ENCODE measurements at places on chromosomes 7 and 10.

GRCh38 chr10:72334196-72334824 is 20.4 kb downstream of the DNAJB12 start:
- peak; percentile 52 for DNase-seq

DNA sequence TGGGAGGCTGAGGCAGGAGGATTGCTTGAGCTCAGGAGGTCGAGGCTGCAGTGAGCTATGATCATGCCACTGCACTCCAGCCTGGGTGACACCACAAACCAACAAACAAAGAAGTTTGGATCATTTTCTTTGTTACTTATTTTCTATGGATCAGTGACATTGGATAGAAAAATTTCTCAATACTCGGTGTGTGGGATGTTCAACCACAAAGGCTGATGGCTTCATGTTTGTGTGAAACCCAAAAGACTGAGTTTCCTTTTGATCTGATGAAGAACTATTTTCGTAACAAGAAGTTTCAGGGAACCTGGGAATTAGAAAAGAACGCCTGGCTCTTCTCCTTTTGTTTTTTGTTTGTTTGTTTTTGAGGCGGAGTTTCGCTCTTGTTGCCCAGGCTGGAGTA is 104.0 kb downstream of the HOXA1 start:
- DNase-seq, result peak; percentile 21

DNA sequence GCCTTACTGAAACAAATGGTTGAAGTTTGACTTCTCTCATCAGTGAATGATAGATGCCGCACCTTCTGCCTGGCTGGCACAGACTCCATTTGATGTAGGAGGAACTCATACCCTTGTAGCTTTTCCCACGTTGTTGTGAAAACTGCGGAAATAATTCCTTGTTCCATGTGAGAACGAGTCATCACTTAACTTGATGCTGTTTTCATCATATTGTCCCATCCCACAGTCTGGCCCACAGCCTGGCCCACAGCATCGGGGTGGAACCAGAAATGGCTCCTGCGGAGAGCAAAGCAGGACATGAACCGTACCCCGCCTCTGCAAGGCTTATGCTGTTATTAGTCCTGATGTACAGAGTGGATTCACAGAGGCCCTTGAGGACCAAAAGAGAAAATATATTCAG is 587.0 kb downstream of the SDK1 start:
- peak; percentile 7 for DNase-seq

DNA sequence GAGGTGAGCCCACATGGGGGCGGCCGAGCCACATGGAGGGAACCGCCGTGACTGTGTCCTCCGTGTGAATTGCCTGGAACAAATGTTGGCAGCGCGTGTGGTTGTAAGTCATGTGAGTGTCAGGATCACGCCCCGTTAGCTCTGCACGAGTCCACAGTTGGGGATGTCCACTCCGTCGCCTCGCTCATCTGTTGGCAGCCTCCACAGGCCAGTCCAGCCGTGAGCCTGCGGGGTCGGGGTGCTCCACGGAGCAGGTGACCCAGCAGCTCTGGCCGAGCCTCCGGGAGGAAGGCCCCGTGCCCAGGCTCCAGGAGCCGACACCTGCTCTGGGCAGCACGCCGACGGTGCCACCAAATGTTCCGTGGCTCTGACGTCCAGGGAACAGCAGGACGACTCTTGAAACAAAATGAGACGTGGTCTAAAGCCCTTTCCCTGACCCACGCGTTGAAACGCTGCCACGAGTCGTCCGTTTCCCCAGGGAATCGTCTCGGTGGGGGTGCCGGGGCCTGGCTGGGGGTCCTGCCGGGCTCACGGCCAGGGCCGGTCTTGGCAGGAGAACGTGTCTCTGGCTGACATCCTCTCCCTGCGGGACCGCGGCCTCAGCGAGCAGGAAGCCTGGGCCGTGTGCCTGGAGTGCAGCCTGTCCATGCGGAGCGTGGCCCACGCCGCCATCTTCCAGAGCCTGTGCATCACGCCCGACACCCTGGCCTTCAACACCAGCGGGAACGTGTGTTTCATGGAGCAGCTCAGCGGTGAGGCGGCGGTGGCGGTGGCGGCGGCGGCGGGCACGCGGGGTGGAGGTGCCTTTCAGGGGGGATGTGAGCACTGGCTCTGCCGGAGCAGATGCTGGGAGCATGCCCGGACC is 7.0 kb downstream of the KNDC1 start:
- no peak for DNase-seq

DNA sequence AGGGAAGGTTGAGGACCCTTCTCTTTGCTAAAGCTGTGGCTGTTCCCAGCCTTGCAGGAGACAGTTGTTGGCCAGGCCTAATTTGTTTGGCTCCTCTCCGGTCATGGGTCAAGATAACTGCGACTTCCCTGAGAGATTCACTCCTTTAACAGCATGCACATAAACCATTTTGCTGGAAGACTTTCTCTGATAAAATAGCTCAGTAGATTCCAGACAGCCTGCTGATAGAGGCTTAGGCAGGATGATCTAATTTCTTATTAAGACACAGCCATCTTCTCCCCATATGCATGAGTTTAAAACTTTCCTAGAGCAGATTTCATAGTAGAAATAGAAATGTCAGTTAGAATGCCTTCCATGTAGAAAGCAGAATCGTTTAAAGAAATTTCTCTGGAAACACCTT is 181.9 kb downstream of the WNT2 start:
- DNase-seq, result no peak

- peak; percentile 41 for DNase-seq
Observed at GRCh38 chr7:120740348-120740747, 117.6 kb downstream of the TSPAN12 start.
